NCI-H774 (cell line): ENCODE measurements at places on chromosomes 1 and 21.

GRCh38 chr21:37006486-37007291 is at the start of gene RIPPLY3:
Gene RIPPLY3, plus strand, starts transcription at chr21:37006702. Its CDS starts 71 bp downstream, at chr21:37006773.
- peak; percentile 20 for DNase-seq

- DNase-seq: no peak
These were observed 19.5 kb downstream of the PODN start for GRCh38 chr1:53081384-53082066.

DNA sequence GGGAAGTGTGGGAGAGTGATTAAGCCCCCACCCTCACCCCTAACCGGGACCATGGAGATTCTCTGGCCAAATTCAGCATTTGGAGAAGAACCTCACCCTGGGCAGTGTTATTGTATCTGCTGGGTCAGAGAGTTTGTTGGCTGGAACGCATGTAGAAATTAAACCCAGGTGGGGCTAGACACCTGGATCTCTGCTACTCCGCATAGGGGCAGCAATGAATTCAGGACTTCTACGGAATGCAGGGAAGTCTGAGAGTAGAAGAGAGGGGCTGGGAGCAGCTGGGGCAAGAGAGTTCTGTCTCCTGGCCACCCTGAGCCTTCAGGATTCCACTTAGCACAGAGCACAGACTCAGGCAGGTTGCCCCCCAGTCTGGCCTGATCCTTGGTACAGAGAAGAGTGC is 3.6 kb upstream of the CRABP2 start:
- DNase-seq: no peak

- DNase-seq: no peak
These were observed 47.8 kb downstream of the GADD45A start for GRCh38 chr1:67732750-67733151.

GRCh38 chr1:169849346-169850022 is 44.2 kb downstream of the SCYL3 start:
- DNase-seq: no peak

DNA sequence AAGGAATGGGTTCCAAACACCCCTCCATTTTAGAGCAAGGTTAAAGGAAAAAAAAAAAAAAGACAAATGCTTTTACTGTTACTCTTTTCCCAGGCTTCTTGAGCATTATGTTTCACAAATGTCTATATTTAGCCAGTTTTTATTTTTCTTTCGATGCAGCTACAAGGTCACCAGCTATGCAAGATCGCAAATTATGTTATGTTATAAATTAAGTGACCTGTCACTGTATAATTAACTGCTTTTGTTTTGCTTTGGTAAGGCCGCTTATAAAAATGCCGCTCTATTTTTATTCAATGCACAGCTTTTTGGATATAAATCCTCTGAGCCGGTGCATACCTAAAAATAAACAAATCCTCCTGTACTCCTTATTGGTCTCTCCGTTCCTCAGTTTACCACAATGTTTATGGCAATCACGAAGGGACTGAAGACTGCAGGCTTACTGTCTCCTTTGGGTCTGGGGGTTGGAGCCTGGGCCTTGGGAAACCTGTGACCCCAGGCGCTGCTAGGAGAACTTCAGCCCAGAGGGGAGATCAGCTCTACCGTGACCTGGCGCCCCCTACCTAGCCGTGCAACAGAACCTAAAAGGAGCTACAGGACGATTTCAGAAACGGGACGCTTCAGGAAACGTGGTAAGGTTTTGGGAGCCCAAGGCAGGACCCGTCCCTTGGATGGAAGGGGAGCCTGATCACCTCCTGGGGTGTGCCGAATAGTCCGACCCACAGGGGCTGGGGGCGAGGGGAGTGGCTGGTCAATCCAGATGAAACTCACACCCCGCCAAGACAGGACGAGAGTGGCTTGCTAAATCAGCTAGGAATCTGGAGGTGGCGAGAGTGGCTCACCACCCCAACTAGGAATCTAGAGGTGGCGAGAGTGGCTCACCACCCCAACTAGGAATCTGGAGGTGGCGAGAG is 101.2 kb upstream of the CD55 start:
- no peak for DNase-seq

- DNase-seq: no peak
These were observed 5.0 kb downstream of the PPP1R15B start for GRCh38 chr1:204406621-204407020.

DNA sequence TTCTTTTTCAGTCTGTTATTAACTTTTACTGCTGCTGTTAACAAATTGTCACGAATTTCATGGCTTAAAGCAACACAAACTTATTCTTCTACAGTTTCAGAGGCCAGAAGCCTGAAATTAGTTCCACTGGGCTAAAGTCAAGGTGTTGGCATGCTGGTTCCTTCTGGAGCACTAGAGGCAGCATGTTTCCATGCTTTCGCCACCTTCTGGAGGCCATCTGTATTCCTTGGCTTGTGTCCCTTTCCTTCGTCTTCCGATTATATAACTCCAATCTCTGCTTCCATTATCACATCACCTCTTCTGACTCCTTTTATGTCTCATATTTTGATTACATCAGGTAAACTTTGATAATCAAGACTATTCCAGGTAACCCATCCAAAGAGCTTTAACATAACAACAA is 1742.1 kb downstream of the BRINP3 start:
- DNase-seq: no peak

DNA sequence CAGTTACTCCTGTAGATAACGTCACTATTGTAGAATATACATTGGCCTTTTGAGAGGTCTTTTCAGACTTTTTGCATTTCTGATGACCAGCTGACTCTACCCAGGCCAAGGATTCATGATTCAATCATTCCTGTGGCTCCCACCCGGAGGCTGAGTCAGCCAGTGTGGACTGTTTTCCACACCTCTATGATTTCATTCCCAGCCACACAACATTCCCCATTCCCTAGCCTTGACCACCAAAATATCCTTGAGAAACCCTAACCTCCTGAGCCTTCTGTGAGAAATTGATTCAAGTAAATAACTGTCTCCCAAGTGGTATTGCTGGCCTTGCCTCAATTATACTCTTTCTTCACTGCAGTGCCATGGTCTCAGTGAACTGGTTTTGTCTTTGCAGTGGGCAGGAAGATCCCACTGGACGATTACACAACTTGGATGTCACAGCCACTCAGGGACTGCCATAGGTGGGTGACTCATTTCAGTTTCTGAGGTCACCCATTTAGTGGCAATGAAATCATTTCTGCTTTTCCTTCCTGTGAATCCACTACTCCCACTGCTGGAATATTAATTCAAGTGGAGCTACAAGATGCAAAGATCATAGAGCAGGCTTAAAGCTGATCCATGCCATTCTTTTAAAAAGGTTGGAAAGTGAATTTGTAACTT is 518.6 kb upstream of the ZP4 start:
- DNase-seq: no peak

DNA sequence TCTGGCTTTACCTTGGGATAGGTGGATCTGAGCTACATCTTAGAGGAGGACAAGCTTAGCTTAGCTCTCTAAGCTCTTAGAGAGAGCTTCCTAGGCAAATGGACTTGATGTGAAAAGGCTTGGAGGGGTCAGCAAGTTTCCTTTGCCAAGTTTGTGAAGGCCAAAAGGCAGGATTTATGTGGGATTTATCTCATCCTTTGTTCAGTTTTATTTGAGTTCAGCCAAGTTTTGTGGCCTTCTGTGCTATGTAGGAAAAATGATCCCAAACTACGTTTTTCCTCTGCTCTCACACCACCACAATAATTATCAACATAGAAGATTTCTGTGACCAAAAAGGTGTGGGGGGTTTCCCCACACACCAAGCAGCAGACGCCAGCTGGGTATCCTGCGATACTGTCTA is 26.0 kb upstream of the RNF11 start:
- no peak for DNase-seq

- no peak for DNase-seq
These were observed 66.7 kb downstream of the RPE65 start for GRCh38 chr1:68383092-68383491.

- no peak for DNase-seq
These were observed 27.2 kb downstream of the MCOLN2 start for GRCh38 chr1:84969489-84970250.

GRCh38 chr1:238582816-238583215 is 692.1 kb upstream of the ZP4 start:
- no peak for DNase-seq

DNA sequence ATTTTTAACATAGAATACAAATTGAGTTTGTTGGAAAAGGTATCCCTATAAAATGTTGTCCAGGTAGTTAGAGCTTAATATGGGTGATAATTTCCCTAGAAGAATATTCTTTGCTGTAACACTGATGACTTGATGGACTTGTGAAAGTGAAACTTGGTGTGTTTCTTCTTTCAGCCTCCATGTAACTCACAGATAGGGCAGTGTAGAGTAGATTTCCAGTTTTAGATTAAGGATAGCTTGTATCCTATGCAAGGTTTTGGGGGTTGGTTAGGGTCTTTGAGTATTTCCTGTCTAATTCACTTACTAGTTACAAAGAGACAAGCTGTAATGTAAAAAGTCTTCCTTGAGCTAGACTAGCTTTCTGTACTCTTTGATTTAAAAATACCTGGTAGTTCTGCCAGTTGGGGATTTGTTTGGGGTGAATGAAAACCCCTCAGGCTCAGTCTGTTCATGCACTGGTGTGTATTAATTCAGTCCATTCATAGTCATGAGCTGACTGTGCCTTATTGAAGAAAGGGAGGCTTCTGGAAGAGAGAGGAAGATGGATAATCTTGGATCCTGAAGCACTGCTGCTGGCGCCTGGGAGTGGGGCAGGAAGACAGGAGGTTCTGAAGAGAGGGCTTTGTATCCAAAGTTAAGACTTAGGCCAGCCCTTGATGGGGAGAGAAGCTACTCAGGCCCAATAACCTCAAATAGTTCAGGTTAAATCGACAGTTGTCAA is 83.6 kb downstream of the CAMTA1 start:
- no peak for DNase-seq

- DNase-seq: no peak
These were observed 21.9 kb upstream of the TRIM67 start for GRCh38 chr1:231139659-231140654.

GRCh38 chr21:44593598-44594405 is 1.5 kb upstream of the KRTAP10-6 start:
- no peak for DNase-seq

- peak; percentile 75 for DNase-seq
These were observed 7.1 kb downstream of the HPCA start for GRCh38 chr1:32893198-32894018.

DNA sequence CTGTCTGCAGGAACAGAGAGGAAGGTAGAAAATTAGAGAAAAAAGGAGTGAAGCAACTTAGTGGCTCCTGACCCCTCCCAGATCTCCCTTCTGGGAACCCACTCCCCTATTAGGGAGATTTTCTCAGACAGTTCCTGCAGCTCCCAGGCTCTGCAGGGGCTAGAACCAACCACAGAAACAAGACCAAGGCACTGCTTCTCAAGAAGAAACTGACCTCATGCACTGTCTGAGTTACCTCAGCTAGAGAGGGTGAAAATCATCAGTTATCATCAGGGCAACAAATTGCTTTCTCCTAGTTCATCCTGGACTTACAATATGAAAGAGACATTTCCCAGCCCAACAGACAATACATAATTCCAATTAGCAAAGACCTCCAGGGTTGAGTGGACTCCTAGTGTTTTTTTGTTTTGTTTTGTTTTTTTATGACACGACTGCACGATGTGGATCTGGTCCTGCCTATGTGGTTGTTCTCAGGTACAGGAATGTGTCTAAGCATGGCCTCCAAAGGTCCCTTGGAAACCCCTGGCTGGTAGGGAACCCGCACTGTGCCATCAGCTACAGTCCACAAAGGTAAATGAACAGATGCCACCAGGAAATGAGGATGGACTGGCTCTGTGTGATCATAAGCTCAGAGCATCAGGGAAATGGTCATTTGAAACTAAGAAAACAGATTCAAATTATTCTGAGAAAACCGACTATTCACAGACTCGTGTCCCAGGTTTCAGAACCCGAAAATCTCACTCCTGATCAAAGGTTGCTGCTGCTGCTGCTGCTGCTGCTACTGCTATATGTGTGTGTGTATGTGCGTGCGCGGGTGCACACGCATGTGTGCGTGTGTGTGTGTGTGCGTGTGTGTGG is 65.3 kb downstream of the LAMC2 start:
- no peak for DNase-seq

DNA sequence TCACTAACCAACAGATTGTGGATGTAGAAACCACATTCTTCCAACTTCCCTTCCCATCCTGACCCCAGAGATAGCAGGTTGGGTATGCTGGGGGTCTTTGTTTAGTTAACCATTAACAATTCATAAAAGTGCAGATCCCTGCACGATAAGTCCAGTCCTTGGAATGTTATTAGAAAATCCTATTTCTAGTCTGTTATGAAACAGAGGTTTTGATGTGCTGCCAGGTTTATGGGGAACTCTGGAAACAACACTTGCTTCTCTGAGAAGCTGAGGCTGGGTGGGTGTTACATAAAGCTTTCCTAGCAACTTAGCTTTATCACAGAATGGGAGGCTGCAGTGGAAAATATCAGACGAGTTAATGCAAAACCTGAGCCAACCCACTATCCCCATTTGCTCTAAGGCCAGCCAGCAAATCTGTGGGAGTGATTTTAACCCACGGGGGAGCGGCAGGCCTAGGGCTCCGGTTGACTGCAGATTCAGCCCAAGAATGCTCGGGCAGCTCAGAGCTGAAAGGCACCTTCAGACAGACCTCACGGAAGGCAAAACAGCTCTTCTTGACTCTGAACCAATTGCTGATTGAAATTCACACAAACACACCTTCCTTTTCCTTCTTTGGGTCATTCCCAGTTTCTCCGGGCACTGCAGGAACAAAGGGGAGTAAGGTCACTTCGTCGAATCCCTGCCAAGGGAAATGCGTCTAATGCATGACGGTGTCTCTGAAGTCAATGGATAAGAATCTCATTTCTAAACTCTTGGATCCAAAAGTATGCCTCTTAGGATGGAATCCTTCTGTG is 111.7 kb upstream of the IRF2BP2 start:
- no peak for DNase-seq

GRCh38 chr21:46121286-46122221 is 23.6 kb downstream of the COL6A2 start:
- no peak for DNase-seq

- peak; percentile 31 for DNase-seq
These were observed 11.4 kb downstream of the FAM89A start for GRCh38 chr1:231028682-231029081.

DNA sequence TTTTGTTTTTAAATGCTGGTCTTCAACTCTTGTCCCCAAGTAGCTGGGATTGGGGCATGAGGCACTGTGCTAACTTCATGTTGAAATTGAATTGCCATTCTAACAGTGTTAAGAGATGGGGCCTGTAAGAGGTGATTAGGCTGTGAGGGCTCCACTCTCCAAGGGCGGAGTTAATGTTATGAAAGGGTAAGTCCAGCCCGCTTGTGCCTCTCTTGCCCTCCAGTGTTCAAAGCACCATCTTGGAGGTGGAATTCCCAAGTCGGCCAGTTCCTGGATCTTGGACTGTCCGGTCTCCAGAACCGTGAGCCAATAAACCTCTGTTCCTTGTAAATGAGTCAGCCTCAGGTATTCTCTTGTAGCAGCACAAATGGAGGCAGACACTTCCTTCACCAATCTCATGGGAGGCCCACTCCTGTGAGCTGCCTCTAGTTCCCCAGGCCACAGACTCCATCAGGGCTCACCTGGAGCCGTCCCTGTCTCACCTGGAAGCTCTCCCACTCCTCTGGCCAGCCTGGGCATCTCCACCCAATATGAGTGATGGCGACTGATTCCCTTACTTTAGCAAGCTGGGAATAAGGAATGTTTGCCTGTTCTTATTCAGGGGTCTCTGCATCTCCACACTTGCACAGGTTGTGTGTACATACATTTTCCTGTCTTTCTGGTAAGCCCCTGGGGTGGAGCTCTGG is 15.5 kb downstream of the IBA57 start:
- DNase-seq: no peak

GRCh38 chr1:198577444-198577843 is 37.0 kb upstream of the ATP6V1G3 start:
- DNase-seq: no peak

- no peak for DNase-seq
These were observed 480 bp downstream of the CADM3 start for GRCh38 chr1:159171688-159172501.
